ENCODE measurements at places on chromosomes 16 and 17.

DNA sequence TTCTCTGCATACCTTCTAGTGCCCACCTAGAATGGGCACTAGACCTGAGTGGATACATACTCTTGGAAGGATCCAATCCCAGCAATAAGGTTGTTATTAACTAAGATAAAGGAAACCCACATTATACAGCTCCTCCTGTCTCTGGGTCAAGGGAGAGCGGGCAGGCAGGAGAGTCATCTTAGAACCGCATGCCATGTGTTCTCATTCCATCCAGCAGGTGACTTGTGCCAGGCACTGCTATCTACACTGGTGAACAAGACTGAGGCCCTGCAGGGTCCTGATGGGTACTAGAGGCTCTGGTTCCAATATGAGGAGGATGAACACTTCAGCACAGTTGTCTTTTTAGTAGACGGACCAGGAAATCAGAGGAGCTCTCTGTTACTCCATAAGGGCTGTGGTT is 5.9 kb upstream of the CD300H start:
- no peak for DNase-seq

DNA sequence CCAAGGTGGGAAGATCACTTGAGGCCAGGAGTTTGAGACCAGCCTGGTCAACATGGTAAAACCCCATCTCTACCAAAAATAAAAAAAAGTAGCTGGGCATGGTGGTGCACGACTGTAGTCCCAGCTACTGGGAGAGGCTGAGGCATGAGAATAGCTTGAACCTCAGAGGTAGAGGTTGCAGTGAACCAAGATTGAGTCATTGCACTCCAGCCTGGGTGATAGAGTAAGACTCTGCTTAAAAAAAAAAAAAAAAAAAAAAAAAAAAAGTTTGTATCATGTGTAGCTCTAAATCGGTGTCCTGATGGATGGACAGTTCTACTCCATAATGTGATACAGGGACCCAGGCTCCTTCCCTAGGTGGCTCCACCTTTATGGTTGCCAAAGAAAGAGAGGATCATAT is 497.1 kb upstream of the RBFOX1 start:
- DNase-seq, result no peak

DNA sequence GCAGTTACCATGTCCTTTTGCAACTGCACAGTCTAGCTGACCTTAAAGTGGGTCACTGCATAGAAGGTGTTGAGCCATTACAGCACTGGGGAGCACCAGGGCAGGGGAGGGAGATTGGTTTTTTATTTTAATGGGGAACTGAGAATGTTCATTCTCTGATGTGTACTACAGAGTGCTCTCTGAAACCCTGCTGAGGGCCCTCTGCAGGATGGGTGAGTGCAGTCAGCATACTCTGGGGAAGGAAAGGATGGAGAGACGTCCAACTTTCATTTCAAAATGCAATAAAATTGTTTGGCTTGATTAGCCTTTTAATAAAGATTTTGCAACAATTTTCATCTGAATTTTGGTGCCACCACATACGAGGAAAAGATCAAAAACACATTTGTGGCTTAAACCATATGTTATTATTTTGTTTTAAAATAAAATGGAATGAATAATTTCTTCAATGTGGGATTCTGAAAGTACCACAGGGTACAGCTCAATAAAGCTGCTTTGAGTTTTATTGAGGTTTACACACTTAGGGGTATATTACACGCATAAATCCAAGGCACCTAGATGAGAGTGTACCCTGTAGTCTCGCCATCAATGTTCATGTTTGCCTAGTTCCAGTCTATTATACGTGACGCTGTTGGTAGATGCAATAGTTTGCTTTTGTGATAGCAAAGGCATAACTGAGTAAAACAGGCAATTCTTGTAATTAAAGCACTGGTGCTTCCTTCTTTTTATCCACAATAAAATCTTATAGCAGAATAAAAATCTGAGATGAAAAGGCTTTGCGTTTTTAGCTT is 73.5 kb downstream of the SNX11 start:
- DNase-seq, result no peak

GRCh38 chr16:19710991-19711545 is 7.0 kb downstream of the KNOP1 start:
- DNase-seq, result no peak

DNA sequence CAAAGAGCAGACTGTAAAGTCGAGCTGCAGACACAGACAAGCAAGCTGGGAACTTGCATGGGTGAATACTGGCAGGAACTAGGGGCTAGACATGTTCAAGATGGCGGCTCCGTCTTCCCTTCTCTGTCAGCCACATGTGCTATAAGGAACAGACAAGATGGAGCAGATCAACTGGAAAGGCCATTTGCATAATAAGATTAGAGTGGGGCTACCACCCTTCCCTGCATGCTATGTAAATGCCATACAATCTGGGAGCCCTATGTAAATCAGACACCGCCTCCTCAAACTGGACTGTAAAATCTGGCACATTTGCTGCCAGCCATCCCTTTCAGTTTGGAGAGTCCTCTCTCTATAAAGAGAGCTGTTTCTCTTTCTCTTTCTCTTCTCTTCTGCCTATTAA is 640.1 kb upstream of the CDH8 start:
- DNase-seq, result no peak

DNA sequence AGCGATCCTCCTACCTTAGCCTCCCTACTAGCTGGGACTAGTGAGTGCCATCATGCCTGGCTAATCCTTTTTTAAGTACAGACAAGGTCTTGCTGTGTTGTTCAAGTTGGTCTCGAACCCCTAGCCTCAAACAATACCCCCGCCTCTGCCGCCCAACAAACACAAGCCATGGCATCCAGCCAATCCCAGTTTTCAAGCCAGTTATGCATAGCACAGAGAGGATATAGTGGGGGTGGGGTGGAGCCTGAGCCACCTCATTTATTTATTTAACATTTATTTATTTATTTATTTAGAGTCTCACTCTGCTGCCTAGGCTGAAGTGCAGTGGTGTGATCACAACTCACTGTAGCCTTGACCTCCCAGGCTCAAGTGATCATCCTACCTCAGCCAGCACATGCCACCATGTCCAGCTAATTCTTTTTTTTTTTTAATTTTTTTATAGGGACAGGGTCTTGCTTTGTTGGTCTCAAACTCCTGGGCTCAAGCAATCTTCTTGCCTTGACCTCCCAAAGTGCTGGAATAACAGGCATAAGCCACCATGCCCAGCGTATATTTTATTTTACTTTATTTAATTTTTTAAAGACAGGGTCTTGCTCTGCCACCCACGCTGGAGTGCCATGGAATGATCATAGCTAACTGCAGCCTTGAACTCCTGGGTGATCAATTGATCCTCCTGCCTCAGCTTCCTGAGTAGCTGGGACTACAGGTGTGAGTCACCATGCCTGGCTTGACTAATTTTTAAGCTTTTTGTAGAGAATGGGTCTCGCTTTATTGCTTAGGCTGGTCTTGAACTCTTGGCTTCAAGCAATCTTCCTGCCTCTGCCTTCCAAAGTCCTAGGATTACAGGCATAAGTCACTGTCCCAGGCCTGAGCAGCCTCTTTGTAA is 26.2 kb upstream of the KLHL11 start:
- no peak for DNase-seq

- DNase-seq, result no peak
These were observed 435.0 kb downstream of the MAF start for GRCh38 chr16:79165506-79165905.

GRCh38 chr16:9330095-9330494 is 238.7 kb downstream of the HAPSTR1 start:
- DNase-seq, result no peak

DNA sequence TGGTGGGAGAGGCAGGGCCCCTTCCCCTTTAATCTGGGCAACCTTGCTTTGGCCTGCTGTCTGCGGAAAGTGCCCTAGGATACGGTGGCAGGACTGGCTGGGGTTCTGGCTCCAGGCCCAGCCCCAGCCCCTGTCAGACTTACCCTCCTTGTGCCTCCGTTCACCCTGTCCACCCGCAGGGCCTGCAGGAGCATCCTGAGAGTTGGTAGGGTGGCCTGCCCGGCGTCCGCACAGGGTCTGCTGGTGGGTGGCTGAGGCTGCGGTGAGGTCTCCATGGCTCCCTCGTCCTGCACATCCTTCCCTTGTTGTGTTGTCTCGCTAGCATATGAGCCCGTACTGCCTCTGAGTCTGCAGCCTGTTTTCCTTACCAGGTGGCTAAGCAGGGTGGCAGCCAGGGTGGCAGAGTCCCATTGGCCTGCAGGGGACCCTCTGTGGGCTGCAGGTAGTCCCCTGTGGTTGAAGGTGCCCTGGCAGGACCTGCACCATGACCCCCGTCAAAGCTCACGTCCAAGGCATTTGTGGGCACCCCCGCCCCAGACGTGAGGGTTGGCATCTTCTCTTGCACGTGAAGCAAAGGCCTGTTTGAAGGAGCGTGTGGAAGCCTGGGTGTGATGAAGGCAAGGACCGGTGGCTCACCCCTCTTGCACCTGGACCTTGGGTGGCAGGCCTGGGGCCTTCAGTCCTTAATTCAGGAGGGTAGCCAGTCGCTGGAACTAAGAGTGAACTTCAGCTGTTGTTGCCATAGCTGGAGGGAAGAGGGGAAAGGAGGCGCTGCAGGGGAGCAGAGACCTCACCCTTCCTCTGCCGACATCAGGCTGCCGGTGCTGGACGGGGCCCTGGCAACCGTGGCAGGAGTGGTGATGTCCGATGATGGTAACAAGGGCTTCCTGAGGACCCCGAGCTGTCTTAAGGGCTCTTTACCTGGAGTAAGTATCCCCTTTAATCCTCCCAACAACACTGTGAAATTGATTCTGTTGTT is 293.7 kb downstream of the SEC14L1 start:
- DNase-seq, result no peak

DNA sequence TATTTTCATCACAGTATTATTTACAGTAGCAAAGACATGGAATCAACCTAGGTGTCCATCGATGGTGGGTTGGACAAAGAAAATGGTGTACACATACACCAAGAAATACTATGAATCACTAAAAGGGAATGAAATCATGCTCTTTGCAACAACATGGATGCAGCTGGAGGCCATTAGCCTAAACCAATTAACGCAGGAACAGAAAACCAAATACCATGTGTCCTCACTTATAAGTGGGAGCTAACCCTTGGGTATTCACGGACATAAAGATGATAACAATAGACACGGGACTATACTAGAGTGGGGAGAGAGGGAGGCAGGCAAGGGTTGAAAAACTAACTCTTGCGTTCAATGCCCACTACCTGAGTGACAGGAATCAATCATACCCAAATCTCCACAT is 41.0 kb downstream of the MRPS23 start:
- no peak for DNase-seq
